ENCODE measurements at places on chromosomes 4 and X.

- DNase-seq: no peak
Observed at GRCh38 chr4:13906727-13907126, 279.2 kb upstream of the BOD1L1 start.

DNA sequence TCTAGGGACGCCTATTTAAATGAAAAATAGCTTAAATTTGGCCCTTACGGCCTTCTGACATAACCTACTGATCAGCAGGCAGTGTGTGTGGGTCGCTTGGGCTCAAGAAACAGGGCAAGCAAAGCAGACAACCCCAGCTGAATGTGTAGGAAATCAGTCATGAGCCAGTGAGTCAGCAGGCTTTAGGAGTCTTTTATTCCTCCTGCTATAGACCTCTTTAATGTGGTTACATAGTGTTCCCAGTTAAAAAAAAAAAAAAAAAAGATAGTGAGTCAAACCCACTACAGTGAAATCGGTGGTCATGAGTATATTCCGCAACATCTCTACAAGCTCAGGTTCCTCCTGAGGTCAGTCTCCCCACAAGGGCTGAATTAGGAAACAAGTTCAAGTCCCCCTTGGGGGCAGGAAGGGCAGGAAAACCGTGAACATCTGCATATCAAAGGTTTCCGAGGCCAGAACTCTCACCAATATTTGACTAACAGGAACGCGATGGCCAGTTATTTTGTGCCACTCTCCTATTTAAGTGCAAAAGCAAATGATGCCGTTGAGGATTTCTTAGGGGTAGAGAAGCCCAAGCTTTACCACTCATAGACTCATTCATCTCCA is 32.7 kb downstream of the ACSL1 start:
- DNase-seq: no peak

GRCh38 chrX:86178906-86179305 is 30.7 kb downstream of the DACH2 start:
- DNase-seq: no peak

DNA sequence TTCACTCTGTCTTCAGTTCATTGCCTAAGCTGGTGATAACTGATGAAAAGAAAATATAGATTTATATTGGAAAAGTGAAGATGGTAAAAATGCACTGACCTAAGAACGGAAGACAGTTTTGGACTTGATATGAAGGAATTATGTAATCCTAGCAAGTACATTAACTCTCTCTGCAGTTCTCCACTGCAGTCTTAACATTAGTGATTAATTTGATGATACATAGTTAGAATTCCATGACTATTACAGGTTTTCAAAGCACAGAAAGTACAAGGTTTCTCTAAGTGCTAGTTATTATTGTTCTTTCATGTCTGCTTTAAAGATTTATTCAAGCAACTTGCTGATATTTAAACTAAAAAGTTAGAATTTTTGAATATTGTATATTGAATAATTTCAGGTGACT is 1591.7 kb upstream of the ADGRL3 start:
- no peak for DNase-seq

GRCh38 chrX:2424317-2424716 is 76.5 kb downstream of the DHRSX start:
- DNase-seq: no peak

DNA sequence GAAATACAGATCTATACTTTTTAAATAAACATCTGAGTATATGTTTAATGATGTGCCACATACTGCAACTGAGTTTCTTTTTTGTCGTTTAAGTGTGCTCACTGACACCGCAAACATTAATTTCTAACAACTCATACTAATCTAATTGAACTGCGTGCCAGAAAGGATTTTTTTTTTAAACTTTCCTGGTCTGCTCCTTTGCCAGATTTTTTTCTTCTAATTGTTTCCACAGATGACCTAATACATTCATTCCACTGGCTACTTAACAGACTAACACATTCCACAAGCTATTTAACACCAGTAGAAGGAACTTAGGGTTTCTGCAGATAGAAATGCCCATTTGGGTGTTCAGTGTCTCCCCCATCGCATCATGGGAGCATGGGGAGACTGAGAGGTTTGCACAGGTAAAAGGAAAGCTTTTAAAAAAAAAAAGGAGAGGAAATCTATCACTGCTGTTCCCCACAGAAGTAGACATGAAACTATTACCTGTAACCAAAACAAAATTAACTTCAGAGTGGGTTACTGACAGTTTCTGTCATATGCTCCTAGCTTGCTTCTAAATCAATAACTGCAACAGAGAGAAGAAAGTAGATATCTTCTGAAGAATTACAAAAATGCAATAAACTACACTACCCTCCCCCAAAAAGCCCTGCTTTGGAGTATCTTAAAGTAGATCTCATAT is 31.6 kb downstream of the SH3KBP1 start:
- DNase-seq: no peak

DNA sequence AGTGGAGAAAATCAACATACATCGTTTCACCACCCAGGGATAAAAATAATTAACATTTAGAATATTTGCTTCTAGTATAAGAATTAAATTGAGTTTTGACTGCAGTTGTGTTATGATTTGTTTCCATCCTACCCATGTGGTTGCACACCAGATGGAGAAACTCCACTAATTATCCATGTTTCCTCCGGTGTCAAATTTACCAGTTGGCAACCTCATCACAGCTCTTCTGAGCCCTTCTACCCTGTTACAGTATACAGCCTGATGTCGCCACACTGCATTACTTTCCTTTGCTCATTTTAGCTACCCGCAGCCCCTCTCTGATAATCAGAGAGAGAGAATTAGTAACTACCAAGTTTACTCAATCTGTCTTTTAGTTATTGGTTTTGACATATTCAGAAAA is 411.2 kb downstream of the DTHD1 start:
- no peak for DNase-seq

DNA sequence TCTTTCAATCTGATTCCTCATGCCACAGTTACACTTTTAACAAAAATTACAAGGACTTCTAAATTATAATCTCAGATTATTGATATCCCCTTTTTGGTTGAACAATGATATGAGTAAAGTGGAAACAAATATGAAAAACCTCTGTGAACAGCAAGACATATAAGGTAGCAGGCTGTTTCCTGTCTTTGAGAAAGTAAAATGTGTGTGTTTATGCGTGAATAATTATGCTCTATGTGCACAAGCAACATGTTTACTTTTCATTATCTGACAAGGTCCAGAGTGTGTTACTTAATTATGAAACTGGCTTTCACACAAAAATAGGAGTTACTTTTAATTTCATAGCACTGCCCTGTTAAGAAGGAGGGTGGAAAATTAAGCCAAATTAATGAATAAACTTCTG is 43.1 kb downstream of the DDIT4L start:
- DNase-seq: no peak

DNA sequence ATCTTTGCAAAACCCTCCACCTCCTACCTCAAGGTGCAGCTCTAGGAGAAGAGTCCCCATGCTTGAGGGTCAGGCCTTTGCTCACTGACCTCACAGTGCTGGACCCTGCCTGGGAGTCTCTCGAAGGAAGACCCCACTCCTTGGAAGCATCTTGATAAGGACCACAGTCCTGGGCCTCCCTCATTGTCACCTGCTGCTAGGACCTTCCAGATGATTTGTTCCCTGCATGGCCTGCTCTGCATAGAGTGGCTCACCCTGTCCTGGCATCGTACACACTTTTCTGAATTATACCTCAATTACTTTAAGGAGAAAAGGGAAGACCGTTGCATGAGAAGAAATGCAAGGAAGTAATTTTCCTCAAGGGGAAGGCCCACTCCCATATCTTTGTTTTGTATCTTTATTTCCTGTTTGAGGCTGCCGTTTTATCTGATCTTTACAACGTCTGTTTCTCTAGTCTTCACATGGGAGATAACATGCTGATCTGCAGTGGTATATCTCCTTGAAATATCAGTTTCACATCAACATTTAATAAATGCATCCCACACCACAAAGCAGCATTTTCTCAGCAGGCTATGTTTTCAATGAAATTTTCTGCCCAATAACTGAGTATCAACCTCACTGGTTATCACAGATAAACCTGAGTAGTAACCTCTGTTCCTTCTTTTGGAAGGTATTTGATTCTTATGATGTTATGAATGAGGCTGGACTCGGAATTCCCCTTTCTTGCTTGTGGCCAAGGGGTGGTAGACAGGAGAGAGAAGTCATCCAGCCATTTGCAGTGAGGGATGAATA is 15.0 kb upstream of the AKAP17A start:
- no peak for DNase-seq

DNA sequence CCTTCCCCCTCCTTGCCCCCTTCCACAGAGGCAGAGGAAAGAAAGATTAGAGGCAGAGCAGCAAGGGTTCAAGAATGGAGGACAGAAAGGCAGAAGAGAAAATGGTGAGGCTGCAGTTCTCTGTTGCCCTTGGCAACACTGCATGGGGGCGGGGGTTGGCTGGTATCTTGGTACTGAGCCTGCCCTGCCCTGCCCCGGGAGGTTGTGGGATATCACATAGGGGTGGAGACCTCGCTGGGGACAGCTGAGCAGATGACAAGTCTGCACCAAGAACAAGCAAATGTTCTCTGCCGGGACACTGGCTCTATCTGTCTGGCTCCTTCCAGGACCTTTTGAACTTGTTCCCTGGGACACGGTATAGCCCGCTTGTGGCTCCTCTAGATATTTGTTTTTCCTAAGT is 39.8 kb downstream of the NHS start:
- DNase-seq: no peak

DNA sequence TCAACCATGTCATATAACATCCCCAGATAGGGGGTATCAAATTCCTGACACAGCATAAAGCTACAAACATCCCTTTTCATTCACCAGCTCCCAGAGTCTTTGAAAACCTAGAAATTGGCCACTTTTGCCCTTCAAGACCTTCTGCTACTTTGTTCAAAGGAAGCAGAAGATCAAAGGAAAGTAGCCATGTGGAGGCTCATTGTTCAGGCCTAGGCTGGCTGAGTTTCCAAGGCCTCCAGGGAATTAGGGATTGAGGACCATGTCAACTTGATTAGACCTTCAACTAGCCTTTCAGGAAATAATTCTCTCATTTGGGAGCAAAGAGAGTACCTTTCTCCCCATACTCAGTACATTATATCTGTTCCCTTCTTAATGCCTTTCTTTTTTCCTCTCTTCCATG is 66.8 kb upstream of the ATXN3L start:
- no peak for DNase-seq

- DNase-seq: no peak
Observed at GRCh38 chr4:8913121-8913857, 41.6 kb upstream of the HMX1 start.

DNA sequence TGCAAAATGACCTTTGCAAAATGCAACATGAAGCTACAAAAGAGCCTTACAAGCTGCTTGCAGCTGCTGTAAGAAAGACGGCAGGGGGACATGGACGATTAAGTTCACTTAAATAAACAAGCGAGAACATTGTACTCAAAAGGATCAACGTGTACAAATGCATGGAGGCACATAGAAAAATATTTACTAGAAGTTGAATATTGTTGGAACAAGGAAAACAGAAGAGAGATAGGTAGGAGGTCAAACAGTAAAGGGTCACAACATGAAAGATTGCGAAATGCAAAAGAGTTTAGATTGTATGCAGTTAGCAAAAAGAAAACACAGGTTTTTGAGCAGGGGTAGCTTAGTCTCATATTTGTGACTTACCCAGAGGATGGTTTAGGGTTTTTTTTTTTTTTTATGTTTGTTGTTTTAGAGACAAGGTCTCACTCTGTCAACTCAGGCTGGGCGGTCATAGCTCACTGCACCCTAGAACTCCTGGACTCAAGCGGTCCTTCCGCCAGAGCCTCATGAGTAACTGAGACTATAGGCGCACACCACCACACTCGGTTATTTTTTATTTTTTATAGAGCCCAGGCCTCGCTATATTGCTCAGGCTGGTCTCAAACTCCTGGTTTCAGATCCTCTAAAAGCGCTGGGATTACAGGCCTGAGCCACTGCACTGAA is 1.4 kb upstream of the PHF8 start:
- DNase-seq: no peak

DNA sequence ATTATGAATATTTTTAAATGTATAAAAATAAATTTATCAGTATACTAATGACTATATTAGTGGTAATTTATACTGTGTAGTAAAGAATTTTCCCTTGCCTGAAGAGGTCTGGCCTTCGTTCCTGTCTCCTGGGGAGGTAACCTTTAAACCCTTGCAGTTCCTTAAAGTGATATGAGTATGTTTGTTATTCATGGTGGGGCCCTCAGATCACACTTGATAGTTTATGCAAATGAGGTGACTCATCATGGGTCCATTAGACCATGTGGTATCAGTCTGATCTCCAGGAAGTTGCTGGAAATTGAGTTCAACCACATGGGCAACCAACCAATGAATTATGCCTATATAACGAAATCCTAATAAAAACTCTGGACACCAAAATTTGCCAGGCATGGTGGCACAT is 904.1 kb downstream of the RPA4 start:
- no peak for DNase-seq

DNA sequence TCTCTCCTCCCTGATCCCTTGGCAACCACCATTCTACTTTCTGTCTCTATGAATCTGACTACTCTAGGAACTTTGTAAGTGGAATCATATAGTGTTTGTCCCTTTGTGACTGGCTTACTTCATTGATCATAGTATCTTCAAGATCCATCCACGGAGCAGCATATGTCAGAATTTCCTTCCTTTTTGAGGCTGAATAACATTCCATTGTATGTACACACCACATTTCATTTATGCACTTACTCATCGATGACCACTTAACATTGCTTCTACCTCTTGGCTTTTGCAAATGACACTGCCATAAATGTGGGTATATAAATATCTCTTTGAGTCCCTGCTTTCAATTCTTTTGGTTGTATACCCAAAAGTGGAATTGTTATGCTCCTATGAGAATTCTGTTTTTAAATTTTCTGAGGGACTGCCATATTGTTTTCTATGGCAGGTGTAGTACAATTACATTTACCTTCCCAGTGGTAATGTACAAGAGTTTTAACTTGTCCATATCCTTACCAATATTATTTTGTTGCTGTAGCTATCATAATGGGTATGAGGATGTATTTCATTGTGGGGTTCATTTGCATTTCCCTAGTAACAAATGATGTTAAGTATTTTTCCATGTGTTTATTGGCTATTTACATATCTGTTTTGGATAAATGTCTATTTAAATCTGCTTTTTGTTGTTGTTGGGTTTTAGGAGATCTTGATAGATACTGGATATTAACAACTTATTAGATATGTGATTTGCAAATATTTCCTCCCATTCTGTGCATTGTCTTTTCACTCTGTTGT is 466.1 kb downstream of the C4orf33 start:
- no peak for DNase-seq

Data from cerebellar nuclear complex (tissue), 1 donor.